ENCODE measurements at places on chromosomes 13 and 19.

DNA sequence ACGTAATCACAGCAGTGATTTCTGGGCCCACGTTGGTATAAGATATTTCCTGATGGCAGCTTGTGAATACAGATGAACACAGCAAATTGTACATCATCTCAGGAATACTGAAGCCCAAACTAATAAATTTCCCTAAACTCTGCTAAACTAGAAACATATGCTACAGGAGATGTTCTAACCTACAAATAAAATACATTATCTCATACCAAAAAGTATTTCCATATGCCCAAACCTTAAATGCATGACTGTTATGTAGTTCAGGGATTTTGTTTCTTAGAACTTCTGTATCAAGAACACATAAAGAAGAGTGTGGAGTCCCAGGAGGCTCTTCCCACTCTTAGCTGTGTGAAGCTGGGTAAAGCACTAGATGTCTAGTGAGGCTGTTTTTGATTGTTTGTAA is 138.4 kb downstream of the RFC3 start:
- no peak for DNase-seq

GRCh38 chr13:79508224-79508961 is 27.4 kb downstream of the NDFIP2 start:
- no peak for DNase-seq

GRCh38 chr19:20244356-20244755 is 77.3 kb downstream of the ZNF486 start:
- DNase-seq, result no peak

DNA sequence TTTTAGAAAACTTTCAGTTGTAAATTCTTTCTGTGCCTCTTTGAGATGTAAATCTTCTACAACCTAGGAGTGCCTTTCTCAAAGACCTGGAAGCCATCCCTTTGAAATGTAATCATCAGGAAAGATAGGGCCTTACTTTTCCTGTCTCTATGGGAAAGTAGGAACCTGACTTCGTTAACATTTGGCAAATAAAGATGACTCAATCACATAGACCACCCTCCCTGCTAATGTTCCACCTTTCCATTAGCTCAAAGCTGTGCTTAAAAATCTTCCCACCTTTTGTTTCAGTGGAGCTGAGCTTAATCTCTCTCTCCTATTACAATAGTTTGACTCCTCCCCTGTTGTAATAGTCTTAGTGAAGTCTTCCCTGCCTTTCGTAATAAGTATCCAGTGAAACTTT is 247.7 kb downstream of the OLFM4 start:
- DNase-seq, result no peak

GRCh38 chr13:50650592-50651504 is 192.6 kb downstream of the DLEU7 start:
- DNase-seq, result no peak

- DNase-seq, result no peak
Observed at GRCh38 chr19:49997709-49998108, 27.5 kb downstream of the VRK3 start.

- no peak for DNase-seq
Observed at GRCh38 chr13:41488124-41488523, 30.8 kb downstream of the RGCC start.

DNA sequence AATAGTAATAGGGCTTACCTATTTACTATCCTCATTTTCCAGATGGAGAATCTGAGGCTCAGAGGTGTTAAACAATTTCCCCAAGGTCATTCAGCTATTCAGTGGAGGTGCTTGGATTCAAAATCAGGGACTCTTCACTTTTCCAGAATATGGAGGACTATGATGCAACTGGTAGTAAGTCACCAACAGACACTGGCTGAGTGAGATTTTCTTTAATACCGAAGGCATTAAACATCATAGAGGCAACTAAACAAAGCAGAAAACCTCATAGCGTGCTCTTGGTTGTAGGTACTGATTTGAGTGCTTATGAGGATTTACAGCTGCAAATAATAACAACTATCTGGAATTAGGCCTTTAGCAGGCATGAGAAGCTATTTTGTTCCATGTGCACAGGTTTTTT is 134.4 kb downstream of the DLEU7 start:
- DNase-seq, result no peak

DNA sequence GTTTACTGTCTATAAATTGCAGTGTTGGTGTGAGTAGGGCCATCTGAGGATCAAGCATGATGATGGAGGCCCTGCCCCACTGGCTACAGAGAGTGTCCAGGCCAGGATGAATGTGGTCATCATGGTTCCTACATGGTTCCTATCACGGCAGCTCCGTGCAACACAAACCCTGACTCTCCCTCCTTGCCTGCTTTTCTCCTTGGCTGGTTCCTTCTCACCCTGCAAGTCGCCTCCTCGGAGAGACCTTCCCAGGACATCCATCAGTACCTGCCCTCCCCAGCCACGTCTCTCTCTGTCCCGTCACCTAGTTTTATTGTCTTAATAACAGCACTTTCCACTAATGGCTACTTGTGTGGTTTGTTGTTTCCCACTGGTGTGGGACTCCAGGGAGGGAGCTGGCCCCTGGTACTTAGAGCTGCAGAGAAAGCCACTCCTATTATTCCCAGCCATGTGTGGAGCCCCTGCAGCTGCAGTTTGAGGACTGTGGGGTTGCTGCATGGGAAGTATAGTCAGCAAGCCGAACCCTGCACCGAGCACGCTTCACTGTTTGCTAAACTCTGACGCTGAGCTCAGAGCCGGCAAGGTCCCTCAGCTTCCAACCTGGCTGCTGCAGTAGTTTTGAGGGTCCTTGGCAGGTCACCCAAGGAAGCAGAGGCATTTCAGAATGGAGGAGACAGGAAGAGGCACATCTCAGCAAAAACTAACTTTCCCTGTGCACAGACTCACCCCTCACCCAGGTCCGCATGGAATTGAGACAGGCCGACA is 146.4 kb upstream of the VSTM2B start:
- no peak for DNase-seq

All from activated CD4-positive, alpha-beta T cell treated with anti-CD3 and anti-CD28 coated beads, Interleukin-2, amount 50 U/mL, for 24 hours (primary cell).